Stimulated activated CD4-positive, alpha-beta T cell treated with anti-CD3 and anti-CD28 coated beads, Interleukin-2, amount 100 ng/mL, for 48 hours (primary cell): ENCODE measurements at places on chromosomes 3 and 15.
A peak's percentile ranks its signal among the peaks of the same experiment; 100 is the strongest.

DNA sequence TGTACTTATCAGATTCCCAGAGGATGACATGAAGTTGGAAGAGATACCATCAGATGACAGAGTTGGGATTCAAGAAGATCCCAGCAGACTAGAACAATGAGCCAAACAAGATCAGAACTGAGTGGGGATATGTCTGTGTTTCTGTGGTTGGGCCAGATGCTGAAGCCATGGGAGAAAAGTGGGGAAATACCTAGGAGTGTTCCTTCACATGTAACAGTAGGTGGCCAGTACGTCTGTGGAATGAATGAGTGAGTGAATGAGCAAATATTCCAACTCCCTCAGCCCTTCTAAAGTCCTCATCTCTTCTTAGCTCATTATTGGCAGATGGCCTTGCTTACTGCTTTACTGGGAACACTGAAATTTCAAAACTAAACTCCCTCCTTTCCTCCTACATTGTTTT, 32.2 kb upstream of the GREM1 start:
- no peak for DNase-seq

DNA sequence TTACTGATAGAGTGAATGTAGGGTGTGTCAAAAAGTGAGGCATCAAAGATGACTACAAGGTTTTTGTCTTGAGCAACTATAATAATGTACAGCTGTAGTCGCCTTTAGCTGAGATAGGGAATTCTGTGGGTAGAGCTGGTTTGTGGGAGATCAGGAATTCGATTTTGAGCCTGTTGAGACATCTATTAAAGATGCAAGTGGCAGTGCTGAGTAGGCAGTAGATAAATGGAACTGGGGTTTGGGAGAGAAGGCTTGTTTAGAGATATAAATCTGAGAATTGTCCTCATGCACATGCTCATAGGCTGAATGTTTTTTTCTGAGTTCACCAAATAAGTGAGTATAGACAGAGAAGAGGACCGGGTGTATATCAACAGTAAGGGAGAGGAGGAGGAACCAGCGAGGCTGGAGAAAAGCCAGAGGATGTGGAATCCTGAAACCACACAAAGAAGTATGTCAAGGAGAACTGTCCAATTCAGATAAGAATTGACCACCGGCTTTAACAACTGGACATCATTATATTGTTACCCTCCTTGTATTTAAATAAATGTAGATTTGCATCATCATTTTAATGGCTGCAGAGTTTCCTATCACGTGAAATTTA, 146.0 kb upstream of the TNIK start:
- DNase-seq, result no peak

- no peak for DNase-seq
These were observed 10.0 kb downstream of the UBR1 start for GRCh38 chr15:43095708-43096347.

- DNase-seq, result no peak
These were observed 95.5 kb upstream of the CHRNA7 start for GRCh38 chr15:31934821-31935220.

- DNase-seq, result no peak
These were observed 19.7 kb downstream of the SLC12A1 start for GRCh38 chr15:48225771-48226170.

GRCh38 chr15:73394782-73395181, 26.0 kb upstream of the HCN4 start:
- DNase-seq, result no peak

DNA sequence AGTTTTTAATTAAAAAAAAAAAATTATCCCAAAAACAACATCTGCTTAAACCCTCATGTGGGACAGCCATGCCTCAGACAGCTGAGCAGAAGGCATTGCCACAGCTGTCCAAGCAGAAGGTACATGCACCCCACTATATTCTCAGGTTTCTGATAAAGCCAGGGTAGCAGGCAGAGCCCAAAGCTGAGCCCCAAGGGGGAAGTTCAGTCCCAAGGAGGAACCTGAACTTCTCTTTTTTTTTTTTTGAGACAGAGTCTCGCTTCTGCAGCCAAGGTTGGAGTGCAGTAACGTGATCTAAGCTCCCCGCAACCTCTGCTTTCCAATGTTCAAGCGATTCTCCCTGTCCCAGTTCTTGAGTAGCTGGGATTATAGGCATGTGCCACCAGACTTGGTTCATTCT, 33.2 kb downstream of the MKRN2 start:
- no peak for DNase-seq

GRCh38 chr3:108006881-108007331, 83.9 kb downstream of the CD47 start:
- DNase-seq, result no peak

DNA sequence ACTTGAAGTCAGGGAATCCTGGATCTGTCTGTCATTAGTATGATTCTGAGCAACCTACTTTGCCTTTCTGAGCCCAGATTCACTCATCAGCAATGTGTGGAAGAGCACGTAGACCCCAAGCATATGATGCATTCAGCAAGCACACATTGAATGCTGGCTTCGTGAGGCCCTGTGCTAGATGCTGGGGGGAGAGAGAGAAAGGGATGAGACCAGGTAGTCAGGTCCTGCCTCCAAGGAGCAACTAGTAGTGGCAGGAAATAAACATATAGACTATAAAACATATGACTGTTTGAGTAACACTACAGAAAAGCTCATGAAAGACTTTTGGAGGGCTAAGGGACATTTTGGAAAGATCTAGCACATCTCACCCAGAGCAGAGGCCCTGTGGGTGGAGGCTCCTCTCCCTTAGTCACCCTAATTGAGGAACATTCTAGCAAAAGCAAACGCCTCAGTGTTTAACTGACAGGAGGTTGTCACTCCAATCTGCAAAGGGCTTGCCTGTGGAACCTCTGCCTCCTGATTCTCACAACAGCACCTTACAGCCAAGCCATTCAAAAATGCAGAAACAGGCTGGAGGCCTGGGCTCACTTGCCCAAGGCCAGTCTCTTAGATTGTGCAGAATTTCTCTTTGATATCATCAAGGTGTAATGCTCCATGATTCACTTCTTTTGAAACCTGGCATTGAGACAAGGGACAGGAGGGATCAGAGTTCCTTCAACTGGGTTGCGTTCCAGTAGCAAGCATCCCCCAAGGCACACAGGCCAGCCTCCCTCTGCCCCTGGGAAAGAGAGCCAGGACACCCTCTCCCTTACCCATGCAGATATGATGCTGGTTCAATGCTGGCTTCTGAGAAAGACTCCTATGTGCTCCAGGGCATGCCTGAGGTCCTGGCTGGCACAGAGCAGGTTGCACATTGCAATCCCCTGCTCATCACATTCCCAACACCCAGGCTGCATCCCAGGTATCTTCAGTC, 26.1 kb downstream of the STARD5 start:
- DNase-seq, result no peak

DNA sequence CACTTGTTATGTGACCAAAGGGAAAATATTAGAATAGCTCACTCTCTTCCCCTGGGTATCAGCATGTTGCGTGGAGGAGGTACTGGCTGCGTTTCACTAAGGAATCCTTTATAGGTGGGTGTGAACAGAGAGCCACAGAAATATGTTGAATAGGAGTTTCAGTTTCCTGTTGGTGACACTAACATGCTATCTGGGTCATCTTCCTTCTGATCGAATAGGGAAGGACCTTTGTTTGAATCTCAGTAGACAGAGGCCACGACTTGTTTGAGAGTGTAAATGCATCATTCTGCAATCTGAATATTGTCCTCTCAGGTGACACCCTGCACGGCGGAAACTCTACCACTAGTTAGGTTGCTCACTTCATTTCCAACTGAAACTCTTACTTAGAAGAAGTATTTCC, 157.9 kb upstream of the SLC2A2 start:
- DNase-seq, result no peak

DNA sequence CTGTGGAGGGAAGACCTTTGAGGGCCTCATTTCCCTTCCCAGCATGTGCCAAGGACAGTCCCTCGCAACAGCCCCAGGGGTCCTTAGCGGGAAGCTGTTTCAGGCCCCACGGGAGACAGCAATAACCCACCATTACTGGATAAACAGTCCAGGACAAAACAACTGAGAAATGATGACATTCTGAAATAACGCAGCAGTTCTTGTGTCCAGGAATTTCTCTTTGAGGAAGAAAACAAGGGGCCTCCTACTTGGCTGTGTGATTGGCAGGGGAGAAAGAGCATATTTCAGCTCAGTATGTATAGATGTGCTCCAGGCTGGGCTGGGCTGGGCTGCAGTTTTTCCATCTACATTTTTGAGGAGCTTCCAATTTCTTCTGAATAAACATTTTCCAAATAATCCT, 82.2 kb upstream of the THBS1 start:
- DNase-seq, result no peak

GRCh38 chr15:63610209-63610841, 13.1 kb downstream of the FBXL22 start:
- peak; percentile 69 for DNase-seq

- no peak for DNase-seq
These were observed 59.1 kb upstream of the SLC6A1 start for GRCh38 chr3:10933470-10933804.

- no peak for DNase-seq
These were observed 2.9 kb upstream of the OCA2 start for GRCh38 chr15:28101983-28102441.

GRCh38 chr3:151550642-151551041, 89.8 kb upstream of the IGSF10 start:
- DNase-seq, result no peak

- DNase-seq, result no peak
These were observed 57.3 kb upstream of the GRM7 start for GRCh38 chr3:6803619-6804018.

DNA sequence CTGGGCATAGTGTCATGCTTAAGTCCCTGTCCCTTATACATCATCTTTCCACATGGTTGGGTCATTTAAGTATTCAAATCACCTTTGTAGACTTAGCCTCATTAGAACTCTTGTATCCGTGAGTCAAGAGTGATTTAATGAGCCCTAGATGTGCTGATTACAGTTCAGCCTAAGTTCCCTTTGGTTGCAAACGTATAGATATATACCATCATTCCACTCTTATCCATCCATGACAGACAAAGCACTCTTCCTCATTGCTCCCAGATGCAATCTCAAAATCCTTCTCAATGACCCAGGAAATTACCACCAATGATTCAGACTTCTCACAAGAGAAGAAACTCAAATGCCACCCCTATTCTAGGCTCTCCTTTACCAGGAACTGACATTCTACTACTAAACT, 50.2 kb upstream of the C3orf49 start:
- no peak for DNase-seq

GRCh38 chr3:13077431-13078162, 4.4 kb upstream of the IQSEC1 start:
- DNase-seq, result no peak

- DNase-seq, result no peak
These were observed 14.2 kb downstream of the ESYT3 start for GRCh38 chr3:138448631-138449030.

GRCh38 chr3:161284989-161285388, 63.9 kb downstream of the NMD3 start:
- DNase-seq, result no peak

GRCh38 chr15:37933666-37934065, 774 bp upstream of the TMCO5A start:
- DNase-seq, result no peak

DNA sequence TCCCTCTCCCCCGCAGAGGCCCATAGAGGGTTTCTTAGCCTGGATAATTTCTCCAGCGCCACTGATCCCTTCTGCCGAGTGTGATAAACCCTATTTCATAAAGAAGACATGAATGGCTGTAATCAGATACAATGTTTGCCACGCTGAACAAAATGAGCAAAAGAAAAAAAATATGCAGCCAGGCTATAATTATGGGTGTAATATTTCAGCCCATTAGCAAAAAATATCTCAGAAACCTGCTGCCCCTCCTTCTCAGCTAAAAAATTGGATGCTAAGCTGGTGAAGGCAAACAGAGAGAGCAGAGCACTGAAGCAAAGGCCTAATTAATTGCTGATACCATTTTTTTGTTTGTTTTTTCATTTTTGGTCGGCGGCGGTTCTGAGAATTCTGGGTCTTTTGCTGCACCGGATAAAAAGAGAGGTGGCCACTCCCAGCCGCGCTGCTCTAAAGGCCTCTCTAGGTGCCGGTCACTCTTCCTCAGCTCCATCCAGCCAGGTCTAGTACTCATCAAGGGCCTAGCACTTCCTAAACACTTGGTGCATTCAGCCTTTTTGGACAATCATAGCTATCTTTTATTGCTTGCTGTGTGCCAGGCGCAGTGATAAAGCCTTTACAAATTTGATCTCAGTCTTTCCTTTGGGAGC, 128.7 kb upstream of the TLE3 start:
- no peak for DNase-seq

DNA sequence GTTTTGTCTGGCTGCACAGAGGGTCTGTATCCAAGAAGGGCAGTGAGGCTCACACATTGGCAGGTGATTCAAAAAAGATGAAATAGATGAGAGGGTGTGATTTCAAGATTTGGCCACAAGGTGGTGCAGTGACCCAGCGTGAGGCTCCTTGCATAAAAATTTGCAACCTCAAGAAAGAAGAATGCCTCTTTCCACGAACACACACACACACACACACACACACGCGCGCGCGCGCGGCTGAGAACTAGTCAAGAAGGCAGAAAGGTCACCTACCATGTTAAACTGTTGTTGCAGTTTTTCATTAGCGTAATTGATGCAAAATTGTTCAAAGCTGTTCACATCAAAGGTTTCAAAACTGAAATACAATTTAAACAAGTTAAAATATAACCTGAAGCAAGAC, 39.2 kb downstream of the MYO5C start:
- DNase-seq, result peak; percentile 72

- no peak for DNase-seq
These were observed 380.0 kb upstream of the DPH6 start for GRCh38 chr15:35926007-35926380.

DNA sequence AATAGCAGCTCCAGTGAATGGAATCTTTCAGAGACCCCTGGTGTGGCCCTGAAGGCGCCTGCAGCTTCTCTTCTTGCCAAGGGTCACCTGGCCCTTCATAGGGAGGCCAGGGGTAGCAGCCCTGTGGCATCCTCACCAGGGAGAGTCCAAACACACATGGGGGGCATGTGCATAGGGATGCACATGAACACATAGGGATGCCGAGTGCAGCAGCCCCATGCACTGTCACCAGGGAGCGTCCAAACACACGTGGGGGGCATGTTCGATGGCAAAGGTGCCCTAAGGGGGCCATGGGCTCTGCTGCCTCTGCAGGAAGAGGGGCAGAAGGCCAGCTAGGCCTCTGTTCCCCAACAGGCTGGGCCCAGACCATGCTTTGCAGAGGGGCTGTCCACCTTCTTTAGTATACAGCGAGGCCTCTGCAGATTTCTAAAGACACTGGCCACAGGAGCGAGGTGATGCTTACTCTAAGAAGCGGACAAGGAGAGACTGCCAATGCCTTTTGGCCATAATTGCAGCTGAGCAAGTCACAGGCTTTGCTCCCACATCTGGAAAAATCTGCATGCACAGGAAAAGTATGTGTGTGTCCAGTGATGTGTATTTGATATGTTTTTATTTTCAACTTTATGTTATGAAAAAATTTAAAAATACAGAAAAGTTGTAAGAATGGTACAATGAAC, 21.0 kb downstream of the ANAPC13 start:
- DNase-seq, result no peak

DNA sequence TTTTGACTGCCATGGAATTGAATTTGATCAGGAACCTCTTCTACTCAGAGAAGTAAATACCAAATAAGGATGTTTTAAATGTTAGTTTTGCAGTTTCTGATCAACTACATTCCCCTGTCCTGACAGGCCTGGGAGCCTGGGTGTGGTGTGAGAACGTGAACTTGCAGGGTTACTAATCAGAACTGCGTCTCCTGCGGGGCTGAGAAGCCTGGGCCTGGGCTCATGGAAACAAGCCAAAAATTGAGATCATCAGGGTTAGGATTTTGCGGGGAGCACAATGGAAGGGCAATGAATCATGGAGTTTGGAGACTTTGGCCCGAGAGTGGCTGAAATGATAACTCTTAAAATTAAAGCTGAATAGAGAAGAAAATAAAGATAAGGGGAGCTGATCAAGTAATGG, 47.8 kb upstream of the C3orf70 start:
- DNase-seq, result no peak

GRCh38 chr3:50657407-50657806, 17.3 kb upstream of the DOCK3 start:
- no peak for DNase-seq
